ENCODE measurements at places on chromosomes 3 and 15.

DNA sequence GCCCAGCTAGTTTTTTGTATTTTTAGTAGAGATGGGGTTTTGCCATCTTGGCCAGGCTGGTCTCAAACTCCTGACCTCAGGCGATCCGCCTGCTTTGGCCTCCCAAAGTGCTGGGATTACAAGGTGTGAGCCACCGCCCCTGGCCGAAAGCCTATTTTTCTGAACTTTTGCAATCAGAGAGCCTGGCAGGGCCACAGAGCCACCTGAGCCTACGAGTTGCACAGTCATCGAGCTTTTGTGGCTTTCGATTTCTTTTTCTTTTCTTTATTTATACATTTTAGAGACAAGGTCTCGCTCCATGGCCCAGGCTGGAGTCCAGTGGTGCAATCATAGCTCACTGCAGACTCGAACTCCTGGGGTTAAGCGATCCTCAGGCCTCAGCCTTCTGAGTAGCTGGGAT is 140.4 kb downstream of the NSMCE3 start:
- DNase-seq: no peak

DNA sequence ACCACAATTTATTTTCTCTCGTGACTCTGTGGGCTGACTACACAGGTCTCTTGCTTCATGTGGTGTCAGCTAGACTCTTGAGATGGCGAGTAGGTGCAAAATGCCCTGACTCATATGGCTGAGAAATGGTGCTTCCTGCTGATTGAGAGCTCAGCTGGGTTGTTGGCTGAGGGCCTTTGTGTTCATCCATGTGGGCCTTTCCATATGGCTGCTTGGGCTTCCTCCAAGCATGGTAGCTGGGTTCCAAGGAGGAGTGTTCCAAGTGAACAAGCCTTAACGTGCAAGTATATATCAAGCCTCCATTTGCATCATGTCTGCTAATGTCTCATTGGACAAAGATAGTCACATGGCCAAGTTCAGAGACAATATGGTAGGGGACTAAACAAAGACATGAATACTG is 164.0 kb downstream of the PDCD6IP start:
- DNase-seq: no peak

- no peak for DNase-seq
Observed at GRCh38 chr15:88331291-88331690, 74.8 kb upstream of the NTRK3 start.

DNA sequence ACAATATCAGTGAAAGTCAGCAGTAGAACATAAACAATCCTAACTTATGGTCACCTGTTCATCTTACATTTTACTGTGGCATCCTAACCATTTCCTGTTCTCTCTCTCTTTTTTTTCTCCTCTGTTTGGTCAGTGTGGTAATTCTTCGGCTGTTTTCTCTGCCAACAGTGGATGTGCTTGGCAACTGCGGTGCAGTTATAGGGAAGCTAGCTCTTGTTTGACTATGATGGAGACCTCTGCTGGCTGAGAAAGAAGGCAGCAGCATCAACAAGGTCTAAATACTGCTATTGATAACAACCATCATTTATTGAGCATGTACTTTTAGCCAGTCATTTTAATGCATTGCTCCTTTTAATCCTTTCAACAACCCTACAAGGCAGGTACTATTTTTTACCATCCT is 723 bp upstream of the DRD3 start:
- no peak for DNase-seq

DNA sequence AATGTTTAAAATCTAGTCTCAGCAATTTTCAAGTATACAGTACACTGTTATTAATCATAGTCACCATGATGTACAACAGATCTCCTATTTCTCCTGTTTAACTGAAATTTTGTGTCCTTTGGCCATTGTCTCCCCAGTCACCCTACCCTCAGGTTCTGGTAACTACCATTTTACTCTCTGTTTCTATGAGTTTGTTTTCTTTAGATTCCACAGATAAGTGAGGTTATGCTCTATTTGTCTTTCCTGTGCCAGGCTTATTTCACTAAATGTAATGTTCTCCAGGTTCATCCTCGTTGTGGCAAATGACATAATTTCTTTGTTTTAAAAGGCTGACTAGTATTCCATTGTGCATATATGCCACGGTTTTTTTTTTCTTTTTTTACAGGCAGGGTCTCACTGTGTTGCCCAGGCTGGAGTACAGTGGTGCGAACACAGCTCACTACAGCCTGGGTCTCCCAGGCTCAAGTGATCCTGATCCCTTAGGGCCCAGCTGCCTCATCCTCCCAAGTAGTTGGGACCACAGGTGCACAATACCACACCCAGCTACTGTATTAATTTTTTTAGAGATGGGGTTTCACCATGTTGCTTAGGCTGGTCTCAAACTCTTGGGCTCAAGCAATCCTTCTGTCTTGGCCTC is 50.0 kb downstream of the RAB7A start:
- DNase-seq: no peak

- DNase-seq: no peak
Observed at GRCh38 chr3:40035177-40035576, 225.8 kb downstream of the MYRIP start.

GRCh38 chr3:21599890-21600289 is 151.1 kb downstream of the ZNF385D start:
- no peak for DNase-seq

- no peak for DNase-seq
Observed at GRCh38 chr3:151404316-151404715, 19.8 kb upstream of the P2RY12 start.

GRCh38 chr3:40328374-40328773 is 18.9 kb downstream of the EIF1B start:
- DNase-seq: no peak

DNA sequence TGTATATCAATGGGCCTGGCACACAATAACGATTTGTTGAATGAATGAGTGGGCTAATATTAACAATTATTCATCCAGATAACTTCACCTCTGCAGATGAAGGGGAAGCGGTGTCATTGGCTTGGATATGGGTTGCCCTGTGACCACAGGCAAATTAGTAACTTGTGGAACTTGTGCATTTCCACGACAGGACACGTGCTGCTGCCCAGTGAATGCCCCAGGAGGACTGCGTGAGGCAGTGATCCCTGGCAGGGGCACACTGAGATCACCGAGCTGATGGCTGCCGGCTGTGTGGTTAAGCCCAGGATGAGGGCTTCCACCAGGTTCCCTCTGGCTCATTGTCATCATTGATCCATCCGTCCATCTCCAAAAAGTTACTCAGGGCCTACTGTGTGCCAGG is 84.1 kb upstream of the HACD2 start:
- DNase-seq: no peak

- no peak for DNase-seq
Observed at GRCh38 chr3:53188720-53189119, 27.7 kb downstream of the PRKCD start.

GRCh38 chr3:10228248-10228950 is 19.9 kb upstream of the TATDN2 start:
- DNase-seq: no peak

DNA sequence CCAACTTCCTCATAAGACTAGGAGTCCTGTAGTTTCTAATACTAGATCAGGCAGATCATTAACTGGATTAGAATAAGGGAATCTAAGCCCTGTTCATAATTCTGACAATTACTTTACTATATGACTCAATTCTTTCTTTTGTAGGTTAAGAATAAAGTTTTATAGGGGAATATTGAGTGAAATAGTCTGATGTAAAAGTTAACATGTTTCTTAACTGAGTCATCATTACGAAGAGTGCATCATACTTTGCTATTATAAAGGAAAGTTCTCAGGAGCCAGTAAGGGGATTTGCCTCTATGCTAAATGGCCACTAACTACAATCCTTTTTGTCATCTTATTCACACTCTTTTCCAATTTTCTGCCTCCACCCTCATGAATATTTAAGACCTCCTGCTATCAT is 63.1 kb downstream of the POLQ start:
- DNase-seq: no peak

DNA sequence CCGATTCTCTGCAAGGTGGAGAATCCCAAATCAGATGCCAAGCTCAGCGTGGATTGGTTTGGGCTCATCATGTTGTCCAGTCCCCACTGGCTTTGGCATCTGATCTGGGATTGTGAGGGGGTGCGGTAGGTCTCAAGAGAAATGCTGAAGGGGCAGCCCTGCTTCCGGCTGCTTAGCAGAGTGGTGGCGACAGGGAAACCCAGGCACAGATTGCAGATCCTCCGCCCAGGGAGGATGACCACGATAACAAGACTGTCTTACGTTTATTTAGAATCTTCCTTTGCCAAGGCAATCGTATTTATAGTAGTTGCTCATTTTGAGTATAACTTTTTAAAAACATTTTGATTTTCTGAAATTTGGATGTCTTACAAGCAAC is 61.1 kb downstream of the SLC12A8 start:
- DNase-seq: no peak

DNA sequence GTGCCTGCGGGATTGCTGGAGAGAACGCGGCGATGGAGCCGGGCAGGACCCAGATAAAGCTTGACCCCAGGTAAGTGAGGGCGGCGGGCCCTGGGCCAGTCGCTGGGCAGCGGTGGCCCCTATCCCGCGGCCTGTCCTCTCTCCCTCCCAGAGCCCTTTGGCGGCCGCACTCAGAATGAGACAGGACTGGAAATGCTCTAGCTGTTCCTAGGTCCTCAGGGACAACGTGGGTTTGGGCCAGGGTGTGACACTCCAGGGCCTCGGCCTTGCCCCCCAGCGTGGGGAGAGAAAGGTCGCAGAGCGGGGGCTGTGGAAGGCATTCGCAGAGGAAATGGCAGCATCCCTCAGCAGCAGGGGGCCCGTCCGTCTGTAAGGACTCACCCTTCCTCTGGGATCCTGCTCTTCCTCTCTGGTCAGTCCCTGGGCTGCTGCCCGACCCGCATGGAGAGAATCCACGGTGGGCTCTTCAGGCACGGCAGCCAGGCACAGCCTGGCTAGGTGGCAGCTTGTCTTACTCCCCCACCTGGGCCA is 412 bp downstream of the SLC51A start:
- no peak for DNase-seq

- no peak for DNase-seq
Observed at GRCh38 chr15:57251308-57251707, 125.0 kb upstream of the CGNL1 start.

DNA sequence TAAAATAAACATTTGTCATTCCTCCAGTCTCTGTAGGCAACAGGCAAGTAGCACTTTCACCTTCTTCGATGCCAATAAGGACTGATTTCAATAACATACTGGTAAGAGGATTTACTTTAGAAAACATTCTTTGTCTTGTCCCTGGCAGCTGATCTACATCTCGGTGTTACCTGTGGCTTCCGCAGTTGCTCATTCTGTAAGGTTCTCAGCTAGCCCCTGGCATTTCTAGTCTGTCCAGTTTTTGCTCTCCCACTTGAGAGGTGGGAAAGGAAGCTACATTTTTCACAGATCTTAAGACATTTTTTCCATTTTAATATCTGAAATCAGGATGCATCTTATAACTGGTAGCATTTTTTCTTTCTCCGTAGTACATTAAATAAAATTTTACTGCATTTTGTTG is 19.7 kb upstream of the MAP6D1 start:
- no peak for DNase-seq

DNA sequence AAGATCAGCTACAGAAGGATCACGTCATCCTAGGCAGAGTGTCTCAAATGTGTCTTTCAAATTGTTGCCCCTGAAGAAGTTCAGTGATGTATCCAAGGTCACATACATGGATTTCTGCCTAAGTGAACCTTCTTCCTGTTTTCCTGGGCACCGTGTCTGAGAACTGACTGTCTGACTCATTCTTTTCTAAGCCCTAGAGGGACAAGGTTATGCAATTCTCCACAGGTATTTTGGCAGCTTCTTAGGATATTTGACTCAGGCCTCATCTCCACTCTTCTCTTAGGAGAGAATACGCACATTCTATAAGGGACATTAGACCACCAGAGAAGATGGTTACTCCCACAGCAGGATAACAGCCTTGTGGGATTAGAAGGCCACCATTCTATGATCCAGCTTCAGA is 391.9 kb upstream of the THBS1 start:
- no peak for DNase-seq

GRCh38 chr3:126446301-126446700 is 29.4 kb downstream of the ZXDC start:
- no peak for DNase-seq

- DNase-seq: no peak
Observed at GRCh38 chr15:62051166-62051565, 9.1 kb downstream of the VPS13C start.

DNA sequence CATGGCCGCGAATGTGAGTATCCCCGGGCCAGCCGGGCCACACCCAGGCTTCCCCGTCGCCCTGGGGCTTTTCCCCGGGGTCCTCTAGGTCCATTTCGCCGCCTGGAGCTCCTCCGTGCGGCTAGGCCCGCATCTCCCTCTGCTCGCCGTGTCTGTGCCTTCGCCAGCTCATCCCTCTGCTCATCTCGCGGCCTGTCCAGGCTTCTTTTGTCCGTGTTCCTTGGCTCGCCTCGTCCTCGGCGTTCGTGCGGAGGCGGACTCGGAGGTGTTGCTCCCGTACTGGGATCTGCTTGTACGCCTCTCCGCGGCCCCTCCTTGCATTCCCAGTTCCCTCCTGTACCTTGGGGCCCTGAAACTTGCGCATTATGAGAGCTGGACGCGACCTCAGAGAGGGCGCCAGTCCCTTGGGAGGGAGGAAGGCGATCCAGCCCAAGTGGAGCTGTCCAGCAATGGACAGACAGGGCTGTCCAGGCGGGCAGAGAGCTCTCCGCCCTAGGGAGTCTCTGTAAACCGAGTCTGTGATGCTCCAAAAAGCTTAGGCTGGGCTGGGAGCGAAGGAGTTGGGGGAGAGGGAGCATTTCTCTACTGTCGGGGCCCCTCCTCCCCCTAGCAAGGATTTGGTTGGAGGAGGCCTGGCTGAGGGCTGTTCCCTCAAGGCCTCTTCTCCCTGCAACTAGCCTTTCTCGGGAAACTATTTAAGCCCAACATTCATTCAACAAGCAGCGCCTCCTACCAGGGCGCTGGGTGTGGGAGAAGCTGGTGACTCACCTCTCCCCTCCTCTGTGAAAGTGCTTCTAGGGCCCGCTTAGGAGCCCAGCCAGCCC is 553 bp downstream of the TMEM43 start:
- peak; percentile 37 for DNase-seq

DNA sequence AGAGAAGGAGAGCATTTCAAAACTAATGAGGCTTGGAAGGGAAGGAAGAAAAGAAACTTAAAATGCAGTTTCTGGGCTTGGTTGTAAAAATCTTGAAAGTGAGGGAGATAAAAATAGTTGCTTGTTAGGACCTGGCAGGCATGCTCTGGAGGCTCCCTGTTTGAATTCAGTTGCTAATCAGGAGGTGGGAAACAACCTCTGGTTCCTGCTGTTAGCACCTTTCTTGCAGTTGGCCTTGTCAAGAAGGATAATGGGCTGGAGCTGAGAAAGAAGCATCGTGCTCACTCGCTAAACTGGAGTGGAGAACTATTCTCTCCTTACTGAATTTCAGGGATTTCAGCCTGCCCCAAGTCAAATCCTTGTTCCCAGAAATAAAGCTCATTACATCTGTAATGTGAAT is 23.4 kb downstream of the SNAPC5 start:
- no peak for DNase-seq
